ENCODE measurements at places on chromosomes 2 and 18.
A peak's percentile ranks its signal among the peaks of the same experiment; 100 is the strongest.

GRCh38 chr2:189179570-189179950 lies at the start of gene COL5A2:
COL5A2 (minus strand) TSS chr2:189179761; CDS start chr2:189179604, 157 bp downstream.
- no peak for DNase-seq

- DNase-seq = peak; percentile 25
These were observed 96.7 kb downstream of the TMEM163 start for GRCh38 chr2:134621939-134622705.

GRCh38 chr2:67923696-67924095 lies 139.1 kb downstream of the C1D start:
- DNase-seq = no peak

GRCh38 chr2:191922736-191923651 lies 76.1 kb upstream of the CAVIN2 start:
- no peak for DNase-seq

- no peak for DNase-seq
These were observed 60.8 kb upstream of the DYNAP start for GRCh38 chr18:54530285-54530684.

- no peak for DNase-seq
These were observed 40.5 kb upstream of the TXNDC2 start for GRCh38 chr18:9845256-9845655.

DNA sequence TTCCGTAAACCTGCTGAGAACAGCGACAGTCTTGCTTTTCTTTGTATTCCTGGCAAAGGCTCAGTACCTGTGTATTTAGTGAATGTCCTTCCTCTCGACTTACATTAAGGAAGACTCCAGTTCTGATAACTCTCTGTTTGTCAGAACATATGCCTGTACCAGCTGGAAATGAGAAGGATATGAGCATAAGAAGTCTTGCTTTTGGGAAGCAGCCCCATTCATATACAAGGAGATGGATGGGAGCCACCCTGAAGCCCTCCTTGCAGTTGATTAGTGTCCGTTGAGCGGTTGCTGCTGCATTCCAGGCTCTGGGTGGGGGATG lies 59.8 kb downstream of the SH3BP4 start:
- no peak for DNase-seq

- no peak for DNase-seq
These were observed 91.7 kb upstream of the ACAA2 start for GRCh38 chr18:49904871-49905555.

GRCh38 chr18:59359576-59359952 lies 499 bp upstream of the LMAN1 start:
- DNase-seq = no peak

- DNase-seq = no peak
These were observed 49.4 kb downstream of the IMPA2 start for GRCh38 chr18:12030670-12031069.

DNA sequence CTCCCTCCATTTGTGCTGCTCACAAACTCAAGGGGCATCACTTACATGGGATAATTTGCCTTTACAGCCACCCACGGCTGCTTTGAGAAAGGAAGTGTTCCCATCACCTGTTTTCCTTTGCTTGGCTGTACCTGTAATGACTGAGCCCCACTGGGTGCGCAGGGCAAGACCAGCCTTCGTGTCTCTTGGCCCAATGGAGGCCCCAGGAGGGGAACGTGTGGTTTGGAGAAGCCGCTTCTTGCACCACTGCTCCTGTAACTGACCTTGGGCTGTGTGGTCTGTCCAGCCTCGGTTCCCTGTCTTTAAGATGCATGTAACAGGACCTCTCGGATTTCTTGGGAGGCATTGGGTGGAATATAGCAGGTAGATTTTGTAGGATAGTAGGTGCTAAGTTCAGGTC lies 41.1 kb downstream of the LDLRAD4 start:
- no peak for DNase-seq
